AG09319 (cell line): ENCODE measurements at places on chromosomes 7 and 10.

GRCh38 chr10:124867304-124867703 lies 65.7 kb downstream of the ABRAXAS2 start:
- no peak for DNase-seq

DNA sequence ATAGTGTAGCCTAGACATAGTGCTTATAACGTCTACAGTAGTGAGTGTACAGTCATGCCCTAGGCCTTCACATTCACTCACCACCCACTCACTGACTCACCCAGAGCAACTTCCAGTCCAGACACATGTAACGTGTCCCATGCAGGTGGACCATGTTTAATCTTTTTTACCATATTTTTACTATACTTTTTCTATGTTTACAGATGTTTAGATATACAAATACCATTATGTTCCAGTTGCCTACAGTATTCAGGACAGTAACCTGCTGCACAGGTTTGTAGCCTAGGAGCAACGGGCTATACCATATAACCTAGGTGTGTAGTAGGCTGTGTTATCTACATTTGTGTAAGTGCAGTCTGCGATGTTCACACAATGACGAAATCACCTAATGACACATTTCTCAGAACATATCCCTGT lies 11.0 kb downstream of the MPP7 start:
- DNase-seq: no peak

- peak; percentile 89 for DNase-seq
Measured at GRCh38 chr7:19404912-19405329, 259.7 kb upstream of the FERD3L start.

DNA sequence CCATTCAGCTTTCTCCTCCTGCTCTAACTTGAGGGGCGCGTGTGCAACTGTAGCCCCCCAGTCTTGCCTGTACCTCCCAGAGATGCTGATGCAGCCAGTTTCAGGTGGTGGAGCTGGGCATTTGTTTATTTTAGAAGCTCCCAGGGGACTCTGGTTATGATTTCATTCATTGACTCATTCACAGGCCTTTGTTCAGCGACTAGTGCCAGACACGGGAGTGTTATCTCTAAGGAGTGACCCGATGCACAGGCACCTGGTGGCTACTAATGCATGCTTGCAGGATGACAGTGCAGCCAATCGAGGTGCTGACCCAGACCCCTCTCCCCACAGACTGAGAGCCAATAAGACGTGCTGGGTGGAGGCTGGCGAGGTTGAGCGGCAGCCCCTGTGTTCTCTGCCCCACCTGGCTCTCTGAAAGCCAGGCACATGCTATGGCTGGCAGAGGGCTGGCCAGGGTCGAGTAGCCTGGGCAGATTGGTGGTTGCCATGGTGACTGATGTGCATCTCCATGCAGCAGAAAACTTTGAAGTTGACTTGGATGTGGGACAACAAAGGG lies 19.7 kb upstream of the SLC18A2 start:
- DNase-seq: no peak

GRCh38 chr7:92695308-92696261 lies 105.4 kb upstream of the FAM133B start:
- peak; percentile 88 for DNase-seq

DNA sequence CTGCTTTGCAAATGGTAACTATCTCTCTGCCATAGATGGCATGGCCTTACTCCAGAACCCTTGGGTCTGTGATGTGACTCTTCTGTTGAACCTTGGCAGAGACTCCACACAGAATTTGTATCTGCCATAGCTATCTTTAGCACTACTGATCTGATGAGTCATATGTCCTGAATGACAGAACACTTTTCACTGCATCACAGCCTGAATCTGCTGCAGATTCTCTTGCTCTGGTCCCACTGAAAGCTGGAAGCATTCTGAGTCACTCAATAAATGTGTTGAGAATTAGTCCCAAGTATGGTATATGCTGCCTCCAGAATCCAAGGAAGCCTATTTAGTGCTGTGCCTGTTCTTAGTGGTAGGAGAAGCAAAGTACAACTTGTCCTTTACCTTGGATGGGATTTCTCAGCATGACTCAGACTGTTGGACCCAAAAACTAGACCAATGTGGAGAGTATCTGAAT lies 39.5 kb upstream of the ANKRD1 start:
- DNase-seq: peak; percentile 11

DNA sequence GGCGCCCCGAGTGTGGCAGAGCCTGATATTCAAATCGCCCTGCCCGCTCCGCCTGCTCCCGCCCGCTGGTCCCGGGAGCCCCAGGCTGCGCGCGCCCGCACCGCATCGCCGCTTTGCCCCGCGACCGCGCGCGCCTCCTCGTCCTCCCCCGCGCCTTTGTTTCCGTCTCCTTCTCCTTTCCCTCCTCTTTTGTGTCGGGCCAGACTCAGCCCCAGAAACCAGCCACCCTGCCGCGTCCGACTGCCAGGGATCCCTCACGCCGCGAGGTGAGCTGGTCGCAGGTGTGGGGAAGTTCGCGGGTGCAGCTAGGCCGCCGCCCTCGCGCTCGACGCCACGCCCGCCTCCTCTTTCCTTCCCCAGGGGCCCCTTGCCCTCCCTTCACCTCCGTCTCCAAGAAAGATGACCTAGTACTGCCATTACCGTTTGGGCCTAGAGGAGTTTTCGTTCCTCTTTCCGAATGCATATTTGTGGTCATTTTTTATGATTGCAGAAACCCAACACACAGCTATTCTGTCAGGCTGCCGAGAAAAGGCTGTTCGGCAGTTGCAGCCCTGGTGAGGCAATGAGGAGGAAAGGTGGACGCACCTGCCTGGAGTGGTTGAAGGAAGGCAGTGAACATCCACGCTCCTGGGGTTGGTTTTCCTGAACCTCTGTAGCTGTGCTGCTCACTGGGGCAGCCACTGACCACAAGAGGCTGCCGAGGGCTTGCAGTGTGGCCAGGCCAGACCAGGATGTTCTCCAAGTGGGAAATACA lies 107.3 kb downstream of the SNX10 start:
- no peak for DNase-seq

GRCh38 chr7:111232249-111233084 lies 141.5 kb downstream of the LRRN3 start:
- DNase-seq: no peak
